AG04450 (cell line): ENCODE measurements at places on chromosomes 11 and 22.

DNA sequence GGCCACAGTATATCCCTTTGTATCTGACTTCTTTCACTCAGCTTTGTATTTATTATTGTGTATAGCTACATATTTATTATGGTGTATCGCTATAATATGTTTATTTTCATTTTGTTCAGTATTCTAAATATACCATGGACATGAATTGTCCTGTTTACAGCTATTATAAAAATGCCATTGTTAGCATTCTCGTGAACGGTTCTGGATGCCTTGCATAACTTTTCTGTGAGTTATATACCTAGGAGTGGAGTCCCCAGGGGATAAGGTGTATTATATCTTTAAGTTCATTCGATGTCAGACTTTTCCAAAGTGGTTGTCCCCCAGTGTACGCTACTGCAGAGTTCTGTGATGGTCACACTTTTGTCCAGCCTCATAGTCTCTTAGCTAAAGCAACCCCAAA, 301.7 kb downstream of the TMEM135 start:
- no peak for DNase-seq

- no peak for DNase-seq
Measured at GRCh38 chr11:110128161-110128560, 35.0 kb downstream of the ZC3H12C start.

DNA sequence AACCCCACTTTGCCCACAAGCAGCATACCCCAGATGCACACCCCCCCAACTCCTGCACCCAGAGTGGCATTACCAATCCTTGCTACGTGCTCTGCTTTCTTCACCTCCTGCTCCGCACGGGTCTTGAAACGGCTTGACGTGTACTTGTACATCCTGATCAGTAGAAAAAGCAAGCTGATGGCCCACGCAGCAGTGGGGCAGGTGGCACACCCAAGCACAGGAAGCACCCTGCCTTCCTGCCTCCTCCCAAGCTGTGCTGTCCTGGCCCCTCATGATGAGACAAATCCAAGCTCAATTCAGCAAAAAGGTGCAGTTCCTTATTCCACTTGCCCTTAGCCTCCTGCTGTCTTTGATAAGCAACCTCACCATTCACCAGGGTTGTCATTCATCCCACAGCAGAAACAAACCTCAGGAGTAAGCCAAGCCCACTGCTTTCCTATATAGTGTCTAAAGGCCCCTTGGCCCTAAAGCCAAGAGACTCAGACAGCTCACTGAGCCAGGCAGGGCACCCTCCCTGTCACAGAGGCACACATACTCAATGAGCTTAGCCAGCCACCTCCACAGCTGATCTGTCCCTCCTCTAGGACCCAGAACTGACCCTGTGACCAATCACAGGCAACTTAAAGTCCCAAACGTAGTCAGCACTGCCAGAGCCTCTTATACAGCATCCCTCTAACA, 27.8 kb downstream of the MORC2 start:
- DNase-seq, result no peak

GRCh38 chr11:30567120-30567519, 19.0 kb downstream of the MPPED2 start:
- DNase-seq, result no peak

- peak; percentile 37 for DNase-seq
Measured at GRCh38 chr11:9726321-9727022, 62.6 kb downstream of the SWAP70 start.

DNA sequence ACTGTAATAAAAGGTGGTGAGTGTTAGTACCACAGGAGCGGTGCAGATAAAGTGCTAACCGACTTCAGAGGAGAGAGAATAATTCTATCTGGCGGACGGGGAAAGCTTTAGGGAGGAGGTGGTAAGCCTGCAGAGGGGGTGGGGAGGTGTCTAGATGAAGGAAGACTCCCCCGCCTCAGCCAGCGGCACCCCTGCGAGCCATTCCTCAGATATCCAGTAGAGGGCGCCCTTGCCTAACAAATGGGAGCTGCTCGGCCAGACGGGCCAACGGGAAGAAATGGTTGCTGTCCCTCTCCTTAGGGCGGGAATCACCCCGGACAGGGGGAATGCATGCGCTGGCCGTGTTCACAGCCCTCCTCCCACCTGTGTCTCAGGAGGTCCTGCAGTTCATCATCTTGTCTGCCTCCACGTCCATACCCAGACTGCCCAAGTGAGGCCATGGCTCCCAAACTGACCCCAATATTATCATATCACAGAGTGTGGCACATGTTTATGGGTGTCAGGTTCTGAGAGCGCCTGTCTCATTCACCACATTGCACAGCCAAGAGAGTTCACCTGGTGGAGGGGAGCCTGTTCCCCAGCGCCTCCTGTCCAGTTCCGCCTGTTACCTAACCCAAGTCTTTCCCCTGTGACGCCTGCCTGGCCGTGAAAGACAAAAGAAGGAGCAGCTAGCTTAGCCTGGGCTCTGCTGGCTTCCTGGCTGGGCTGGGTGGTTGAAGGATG, 85.5 kb downstream of the ST3GAL4 start:
- no peak for DNase-seq

- peak; percentile 63 for DNase-seq
Measured at GRCh38 chr11:104001561-104002056, 34.8 kb upstream of the DDI1 start.

GRCh38 chr11:62151737-62152102, 27.9 kb downstream of the INCENP start:
- no peak for DNase-seq

DNA sequence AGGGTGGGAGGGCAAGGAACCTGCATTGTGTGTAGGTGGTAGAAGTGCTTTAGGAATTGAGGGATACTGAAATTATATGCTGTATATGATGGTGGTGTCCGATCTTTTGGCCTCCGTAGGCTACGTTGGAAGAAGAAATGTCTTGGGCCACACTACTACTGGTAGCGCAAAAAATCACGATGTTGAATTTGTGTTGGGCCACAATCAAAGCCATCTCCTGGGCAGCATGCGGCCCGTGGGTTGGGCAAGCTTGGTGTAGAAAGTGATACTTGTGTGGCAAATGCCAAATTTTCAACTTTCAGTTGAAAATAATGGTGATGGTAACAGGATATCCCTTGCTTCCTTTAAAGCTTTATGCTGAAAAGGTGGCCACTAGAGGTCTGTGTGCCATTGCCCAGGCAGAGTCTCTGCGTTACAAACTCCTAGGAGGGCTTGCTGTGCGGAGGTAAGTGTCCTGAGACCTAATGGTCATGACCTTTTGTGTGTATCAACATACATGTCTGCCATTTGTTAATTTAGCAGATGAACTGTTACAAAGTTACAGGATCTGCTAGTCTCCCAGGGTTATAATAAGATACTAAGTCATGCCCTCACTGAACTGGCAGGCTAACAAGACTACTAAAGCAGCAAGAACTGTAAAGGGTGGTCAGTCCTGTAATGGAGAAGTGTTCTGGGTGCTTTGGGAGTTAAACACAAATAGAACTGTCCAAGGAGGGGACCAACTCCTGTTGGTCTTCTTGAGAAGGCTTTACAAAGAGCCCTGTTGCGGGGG, 2.9 kb downstream of the RPS3 start:
- DNase-seq, result no peak

DNA sequence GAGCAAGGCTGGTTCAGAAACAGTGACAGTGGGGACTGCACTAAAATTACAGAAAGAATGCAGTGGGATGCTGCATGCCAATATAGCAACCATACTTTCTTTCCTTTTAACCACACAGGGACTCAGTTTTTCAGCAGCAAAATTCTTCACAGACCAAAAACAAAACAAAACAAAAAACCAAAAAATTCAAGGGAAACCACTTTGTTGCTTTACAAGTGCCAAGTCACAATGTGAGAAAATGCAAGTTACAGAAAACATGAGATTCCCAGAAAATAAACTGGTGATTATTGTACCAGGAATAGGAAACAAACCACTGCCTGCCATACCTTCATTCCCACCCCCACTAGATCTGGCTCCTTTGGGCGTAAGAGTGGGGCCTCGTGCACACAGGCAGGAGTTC, 52.6 kb downstream of the TENM4 start:
- DNase-seq, result no peak

DNA sequence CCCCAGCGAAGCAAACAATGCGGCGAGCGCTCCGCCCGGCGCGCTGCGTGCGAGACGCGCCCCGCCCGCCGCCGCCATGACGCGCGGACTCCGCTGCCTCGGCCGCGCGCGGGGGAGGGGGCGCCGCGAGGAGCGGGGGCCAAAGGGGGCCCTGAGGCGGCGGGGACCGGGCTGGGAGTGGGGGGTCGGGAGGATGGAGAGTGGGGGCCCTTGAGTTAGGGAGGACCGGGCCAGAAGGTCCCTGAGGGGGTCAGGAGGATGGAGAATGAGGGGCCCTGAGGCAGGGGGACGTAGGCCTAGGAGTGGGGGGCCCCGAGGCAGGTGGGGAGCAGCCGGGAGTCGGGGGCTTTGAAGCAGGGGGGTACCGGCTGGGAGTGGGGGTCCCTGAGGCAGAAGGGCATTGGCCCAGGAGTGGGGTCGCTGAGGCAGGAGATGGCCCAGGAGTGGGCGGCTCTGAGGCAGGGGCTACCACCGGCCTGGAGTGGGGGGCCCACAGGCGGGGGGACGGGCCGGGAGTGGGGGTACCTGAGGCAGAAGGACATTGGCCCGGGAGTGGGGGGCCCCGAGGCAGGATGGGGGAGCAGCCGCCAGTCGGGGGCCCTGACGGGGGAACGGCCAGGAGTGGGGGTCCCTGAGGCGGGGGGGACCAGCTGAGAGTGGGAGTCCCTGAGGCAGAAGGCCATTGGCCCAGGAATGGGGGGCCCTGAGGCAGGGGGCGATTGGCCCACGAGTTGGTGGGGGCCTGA, at the start of gene BRD1:
BRD1 (minus strand) TSS at position 21 of the 746 bp plus-strand sequence. CDS start 3,556 bp downstream, outside the sequence.
- peak; percentile 16 for DNase-seq

DNA sequence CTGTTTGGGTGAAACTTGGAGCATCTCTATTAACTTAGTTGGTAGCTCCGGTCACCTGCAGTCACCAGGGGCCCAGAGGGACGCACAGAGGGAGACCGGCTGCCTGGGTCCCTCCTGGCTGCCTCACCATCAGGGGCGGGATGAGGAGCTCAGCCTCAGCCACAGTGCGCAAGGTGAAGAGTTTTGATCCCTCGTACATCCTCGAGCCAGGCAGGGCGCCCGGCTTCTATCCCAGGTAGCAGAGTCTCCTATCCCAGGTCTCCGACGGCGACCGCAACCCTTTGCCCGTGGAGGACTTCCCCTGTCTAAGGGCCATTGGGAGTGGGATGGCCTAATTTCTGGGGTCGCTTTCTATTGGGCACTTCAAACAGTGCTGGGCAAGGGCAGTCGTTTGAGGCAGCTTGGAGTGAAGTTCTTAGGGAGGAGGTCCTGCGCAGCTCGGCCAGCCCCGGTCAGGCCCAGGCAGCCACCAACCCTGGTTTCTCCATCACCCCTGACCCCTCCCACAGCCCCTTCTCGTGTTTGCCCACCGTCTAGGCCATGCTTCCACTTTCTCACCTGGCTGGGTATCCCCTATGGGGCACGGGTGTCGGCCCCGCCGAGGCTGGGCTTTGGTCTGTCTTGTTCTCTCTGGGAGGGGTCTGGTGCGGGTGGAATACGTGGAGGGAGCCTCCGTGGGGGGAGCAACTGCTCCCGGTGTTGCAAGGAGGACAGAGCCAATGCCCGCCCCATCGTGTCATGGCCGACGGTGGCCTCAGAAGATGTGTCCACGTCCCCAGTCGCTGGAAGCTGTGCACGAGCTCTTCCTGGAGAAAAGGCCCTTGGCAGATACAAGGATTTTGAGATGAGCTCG, 3.6 kb upstream of the MRGPRG start:
- no peak for DNase-seq

- no peak for DNase-seq
Measured at GRCh38 chr11:66363805-66364535, 7.6 kb downstream of the SLC29A2 start.

- DNase-seq, result no peak
Measured at GRCh38 chr11:19499026-19499669, 213.5 kb upstream of the NAV2 start.

DNA sequence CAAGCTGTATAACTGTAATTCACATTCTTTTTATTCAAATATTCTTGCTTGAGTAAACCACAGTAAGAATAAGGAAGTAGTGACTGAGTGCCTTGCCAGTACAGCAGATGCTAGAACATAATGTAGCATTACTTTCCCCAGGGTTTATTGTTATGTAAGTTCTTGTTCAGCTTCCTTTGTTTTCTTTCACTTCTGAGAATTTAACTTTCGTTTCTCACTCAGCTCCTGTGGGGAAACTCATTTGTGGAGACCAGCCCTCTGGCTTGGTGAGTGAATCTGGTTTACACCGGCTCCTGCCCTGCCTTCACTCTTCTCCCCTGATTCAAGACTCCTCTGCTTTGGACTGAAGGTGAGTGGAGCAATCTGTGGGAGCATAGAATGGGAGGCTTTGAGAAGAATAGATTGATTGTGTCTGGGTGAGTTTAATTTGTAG, at the start of gene TRIM22:
TRIM22 (plus strand) TSS at position 240 of the 433 bp plus-strand sequence. CDS start 6,443 bp downstream, outside the sequence.
- DNase-seq, result no peak

GRCh38 chr11:118845369-118845768, 38.3 kb upstream of the CXCR5 start:
- DNase-seq, result no peak

DNA sequence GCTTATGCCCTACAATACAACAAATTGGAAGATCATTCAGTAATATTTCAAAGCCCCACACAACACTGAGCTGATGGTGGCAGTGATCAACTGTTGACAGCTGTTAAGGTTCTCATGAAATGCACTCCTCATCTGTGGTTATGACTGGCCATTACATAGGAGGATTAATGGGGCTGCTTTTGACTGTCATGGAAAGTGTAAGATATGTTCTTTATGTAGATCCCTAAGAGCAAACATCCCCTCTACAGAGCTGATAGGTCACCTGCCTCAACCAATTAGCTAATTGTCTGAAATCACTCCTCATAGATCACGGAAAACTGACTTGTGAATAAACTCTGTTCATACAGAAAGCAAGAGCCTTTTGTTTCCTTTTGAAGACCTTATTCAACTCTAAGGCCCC, 78.1 kb downstream of the GAB2 start:
- DNase-seq, result no peak

- DNase-seq, result peak; percentile 11
Measured at GRCh38 chr11:67158221-67158620, 39.2 kb downstream of the KDM2A start.

GRCh38 chr22:38180841-38181452, 683 bp downstream of the PLA2G6 start:
- DNase-seq, result no peak

- DNase-seq, result no peak
Measured at GRCh38 chr11:8830641-8831040, 80.3 kb upstream of the AKIP1 start.
